HAP-1 (cell line): ENCODE measurements at places on chromosomes 6 and 20.

DNA sequence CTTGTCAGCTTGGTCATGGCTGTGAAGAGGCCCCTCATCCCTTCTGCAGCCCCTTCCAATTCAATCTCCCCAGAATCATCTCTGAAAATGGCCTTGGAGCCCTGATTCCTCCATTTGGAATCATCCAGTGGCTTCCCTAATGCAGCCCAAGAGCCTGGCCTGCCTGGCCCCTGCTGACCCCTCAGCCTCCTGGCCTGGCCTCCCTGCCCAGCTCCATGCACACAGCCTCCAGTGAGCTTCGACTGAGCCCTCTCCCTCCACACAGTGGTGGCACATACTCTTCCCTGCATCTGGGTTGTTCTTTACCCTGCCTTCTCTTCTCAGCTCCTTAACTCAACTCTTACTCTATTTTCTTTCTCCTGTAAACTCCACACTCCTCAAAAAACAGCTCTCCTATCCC, 120.9 kb downstream of the ANKRD60 start:
- DNase-seq, result no peak

GRCh38 chr20:6277661-6278240, 154.9 kb upstream of the FERMT1 start:
- no peak for DNase-seq

DNA sequence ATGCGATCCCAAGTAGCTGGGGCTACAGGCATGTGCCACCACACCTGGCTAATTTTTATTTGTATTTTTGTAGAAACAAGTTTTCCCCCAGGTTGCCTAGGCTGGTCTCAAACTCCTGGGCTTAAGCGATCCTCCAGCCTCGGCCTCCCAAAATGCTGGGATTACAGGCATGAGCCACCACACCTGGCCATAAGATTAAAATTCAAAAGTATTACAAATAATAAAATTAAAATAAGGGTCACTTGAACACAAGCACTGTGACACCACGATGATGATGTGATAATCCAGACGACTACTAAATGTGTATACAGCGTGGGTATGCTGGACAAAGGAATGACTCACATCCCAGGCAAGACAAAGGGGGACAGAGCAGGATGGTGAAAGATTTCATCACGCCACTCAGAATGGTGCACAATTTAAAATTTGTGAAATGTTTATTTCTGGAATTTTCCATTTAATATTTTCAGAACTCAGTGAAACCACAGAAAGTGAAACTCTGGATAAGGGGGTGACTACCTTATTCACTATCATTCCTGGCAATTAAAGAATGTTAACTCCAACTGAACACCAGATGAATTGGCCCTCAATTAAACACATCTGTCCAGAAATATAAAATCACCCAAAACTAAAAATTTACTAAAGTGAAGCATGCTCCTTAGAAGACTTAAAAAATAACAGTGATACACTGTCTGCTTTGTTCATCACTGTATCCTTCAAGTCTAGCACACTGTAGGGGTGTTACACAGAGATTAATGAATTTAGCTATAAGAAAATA, 13.1 kb downstream of the B4GALT5 start:
- DNase-seq, result no peak

DNA sequence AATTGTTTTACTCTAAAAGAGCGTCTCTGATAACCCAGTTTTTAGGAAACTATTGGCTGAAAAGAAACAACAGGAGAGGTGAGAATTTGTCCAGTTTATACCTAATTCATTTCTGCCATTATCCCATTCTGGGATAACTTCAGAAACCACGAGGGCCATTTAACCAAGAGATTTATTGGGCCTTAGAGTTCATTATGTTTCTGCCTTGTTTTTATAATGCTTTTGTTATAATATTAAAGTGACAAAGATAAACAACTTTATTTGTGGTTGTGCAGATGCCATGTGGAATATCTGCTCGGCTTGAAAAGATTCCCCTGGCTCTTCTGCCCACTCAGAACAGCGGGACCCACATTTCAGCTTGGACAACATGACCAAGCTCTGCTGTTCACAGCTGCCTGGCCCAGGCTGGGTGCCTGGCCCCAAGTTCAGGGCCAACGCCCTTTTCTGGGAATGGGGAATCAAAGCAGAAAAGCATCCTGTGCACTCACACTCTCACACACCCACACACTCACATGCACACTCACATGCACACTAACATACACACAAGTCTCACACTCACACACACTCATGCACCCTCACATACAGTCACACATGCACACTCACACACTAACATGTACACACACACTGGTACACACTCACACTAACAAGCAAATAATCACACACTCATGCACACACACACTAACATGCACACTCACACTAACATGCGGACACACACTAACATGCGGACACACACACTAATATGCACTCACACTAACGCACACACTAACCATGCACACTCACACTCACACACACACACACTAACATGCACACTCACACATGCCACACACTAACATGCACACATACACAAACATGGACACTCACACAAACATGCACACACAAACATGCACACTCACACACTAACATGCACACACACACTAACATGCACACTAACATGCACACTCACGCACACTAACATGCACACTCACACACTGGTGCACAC, 86.7 kb upstream of the NEDD9 start:
- DNase-seq, result no peak

GRCh38 chr6:149888659-149889058, 9.3 kb downstream of the RAET1E start:
- no peak for DNase-seq

- DNase-seq, result no peak
These were observed 65.2 kb downstream of the PDE10A start for GRCh38 chr6:165597821-165598220.

DNA sequence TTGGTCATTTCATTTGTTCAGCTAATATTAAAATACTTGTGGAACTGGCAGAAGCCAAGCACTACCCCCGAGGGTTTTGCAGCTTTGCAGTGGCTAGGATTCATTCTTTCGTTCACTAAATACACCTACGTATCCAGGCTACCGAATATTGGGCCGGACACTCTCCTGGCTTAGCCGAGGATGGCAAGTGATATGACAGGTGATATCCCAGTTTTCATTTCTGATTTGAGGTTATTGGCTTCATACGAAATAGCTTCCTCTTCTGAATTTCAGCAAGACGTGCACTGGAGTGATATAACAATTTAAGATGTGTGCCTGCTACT, 536 bp upstream of the MTFR2 start:
- DNase-seq, result no peak

DNA sequence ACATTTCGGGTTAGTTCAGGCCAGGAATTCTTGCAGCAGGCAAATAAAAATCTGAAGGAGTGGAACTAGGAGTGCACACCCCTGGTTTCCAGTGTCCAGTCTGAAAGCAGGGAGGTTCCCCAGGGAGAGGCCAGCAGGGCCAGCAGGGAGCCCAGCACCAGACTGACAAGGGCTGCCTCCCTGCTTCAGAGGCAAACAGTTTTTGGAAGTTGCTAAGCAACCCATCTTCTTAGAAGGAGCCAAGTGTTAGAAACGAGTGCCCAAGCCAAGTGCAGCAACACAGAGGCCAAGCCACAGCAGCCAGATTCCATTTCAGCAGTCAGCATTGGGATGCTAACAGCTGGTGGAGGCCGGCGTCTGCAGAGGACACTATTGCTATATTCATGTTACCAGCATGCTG, 179.1 kb downstream of the SYNDIG1 start:
- DNase-seq, result no peak

- no peak for DNase-seq
These were observed 177.5 kb upstream of the MMS22L start for GRCh38 chr6:97460394-97461080.

DNA sequence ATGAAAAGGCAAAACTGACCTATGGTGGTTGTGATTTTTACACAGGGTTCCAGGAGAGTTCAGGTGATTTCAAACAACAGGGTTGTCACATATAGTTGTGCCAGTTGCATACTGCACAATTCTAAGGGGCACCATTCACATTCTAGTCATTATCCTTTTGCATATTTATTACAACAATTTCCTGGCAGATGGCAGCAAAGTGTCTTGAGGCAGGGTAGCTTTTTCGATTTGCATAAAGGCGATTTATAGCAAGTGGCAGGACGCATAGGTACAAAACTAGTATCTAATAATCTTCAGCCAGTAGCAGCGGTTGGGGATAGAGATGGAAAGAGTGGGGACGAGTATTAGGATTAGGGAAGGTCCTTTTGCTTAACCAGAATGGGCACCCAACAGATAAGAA, 46.5 kb upstream of the TRAF3IP2 start:
- DNase-seq, result no peak

GRCh38 chr6:15948930-15949900, 179.7 kb upstream of the MYLIP start:
- peak; percentile 65 for DNase-seq

DNA sequence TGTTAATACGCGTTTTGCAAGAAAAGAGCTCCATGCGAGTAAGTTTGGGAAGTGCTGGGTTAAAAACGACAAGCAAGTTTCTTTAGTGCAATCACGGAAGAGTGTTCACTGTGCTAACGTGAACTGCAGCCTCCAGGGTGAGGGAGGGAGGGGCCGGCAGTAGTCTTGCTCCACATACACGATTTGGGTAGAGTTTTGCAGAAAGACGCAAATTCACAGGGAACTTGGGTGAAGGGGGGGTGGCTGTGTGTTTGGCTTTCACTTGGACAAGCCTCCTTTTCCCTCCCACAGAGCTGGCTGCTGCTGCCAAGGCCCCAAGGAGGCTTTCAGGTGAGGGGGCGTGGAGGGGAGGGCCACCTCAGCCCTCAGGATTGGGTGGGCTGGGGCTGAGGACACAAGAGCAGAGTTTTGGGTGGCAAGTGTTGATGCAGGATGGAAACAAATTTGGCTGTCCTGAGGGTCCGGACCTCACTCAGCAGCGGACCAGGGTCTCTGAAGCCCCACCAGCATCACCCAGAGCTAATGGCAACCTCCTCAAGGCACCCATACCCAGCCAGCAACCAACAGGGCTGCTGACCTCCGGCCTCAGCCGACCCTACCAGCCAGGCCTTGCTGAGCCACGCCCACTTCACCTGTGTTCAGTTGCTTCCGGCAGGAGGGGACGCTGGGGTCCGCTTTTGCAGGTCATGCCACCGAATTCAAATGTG, 204.5 kb downstream of the ERMARD start:
- DNase-seq, result no peak

DNA sequence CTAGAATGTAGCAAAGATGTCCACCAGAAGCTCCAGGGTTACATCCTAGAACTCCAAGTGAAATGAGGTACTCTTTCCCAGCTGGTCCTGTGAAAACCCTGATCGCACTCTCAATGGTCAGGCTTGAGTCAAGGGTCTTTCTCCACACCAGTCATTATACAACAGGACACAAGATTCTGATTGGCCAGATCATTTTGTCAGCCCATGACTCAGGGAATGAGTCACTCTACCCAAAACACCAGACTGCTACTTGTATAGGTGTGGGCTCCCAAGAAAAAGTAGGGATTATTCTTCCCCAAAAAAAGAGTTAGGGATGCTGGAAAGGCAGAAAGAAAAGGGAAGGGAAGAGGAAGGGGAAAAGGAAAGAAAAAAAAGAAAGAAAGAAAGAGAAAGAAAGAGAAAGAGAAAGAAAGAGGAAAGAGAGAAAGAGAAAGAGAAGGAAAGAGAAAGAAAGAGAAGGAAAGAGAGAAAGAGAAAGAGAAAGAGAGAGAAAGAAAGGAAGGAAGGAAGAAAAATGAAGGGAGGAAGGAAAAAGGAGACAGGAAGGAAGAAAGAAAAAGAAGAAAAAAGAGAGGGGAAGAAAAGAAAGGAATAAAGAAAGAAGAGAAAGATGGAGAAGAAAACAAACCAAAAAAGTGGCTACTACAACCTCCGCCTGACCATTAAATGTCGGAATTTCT, 30.5 kb downstream of the ANKEF1 start:
- DNase-seq, result no peak

DNA sequence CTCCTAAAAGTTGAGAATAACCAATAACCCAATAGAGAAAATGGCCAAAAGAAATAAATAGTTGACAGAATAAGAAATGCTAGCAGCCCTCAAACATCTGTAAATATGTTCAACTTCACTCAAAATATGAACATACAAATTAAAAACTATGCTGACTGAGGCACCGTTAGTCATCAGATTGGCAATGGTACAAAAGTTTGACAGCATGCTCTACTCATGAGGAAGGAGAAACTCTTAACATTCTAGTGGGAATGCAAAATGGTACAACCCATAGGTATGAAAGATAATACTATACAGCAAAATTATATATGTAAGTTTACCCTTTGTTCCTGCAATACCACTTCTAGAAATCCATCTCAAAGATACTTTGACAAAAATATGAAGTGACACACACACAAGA, 1.6 kb upstream of the ZSCAN12 start:
- DNase-seq, result no peak

DNA sequence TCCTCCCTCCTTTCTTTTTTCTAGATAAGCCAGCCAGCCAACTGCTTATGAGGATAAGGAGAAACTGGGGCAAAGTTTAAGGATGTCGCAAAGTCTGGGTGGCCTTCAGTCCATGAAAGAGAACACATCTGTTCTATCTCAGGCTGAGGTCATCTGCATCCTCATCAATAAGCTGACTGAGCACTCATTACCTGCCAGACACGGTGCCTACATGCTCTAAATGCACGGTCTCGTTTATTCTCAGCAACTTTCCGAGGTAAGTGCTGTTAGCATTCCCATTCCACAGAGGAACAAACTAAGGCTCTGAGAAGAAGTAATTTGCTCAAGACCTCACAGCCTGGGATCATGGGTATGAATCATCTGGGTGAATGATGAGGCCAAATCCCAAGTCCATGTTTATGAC, 133.1 kb downstream of the BCAS1 start:
- no peak for DNase-seq

GRCh38 chr20:40676491-40677269, 12.4 kb downstream of the MAFB start:
- DNase-seq, result no peak

DNA sequence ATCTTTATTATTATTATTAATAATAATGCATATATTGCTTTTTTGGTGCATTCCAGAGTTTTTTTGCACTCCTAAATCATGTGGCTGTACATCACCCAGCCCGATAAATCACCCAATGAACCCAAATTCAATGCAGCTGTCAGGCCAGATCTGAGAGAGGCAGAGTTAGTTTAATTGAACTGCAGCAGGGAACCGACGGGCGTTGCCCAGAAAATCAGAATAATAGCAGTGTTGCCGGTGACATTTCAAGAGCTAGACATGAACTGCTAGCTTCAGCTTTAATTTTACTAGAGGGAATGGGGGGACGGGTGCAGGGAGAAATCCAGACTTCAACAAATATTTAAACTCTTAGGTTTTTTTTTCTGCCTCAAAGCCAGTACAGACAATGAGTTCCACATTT, 135.0 kb downstream of the CLIC5 start:
- no peak for DNase-seq

- DNase-seq, result no peak
These were observed 36.0 kb downstream of the ADNP start for GRCh38 chr20:50895111-50895830.

GRCh38 chr6:36329798-36330291, 6.8 kb downstream of the BNIP5 start:
- no peak for DNase-seq

DNA sequence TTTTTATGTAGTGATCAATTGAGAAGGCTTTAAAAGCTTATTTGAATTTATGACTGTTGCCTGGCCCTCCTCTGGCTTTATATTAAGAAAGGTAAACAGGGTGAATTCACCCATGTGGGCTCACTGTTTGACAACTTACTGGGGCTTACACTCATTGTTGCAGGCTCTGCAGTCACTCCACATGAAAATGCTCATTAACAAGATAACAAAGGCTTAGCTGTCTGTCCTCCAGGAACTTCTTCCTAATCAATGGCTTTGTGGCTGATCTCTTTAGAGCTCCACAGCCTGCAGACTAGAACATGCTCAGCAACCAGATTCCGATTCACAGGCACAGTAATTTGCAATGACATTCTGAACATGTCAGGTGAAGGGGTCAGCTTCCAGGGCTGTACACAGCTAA, 323.2 kb upstream of the MAN1A1 start:
- DNase-seq, result no peak
